Right renal pelvis (tissue), 4 donors: ENCODE measurements at places on chromosomes 3 and 15. TPM values are rescaled to one million over a fixed set of nuclear protein-coding genes. Genes with fewer than 3 reads are reported as not detected.

DNAJA4 gene
- 21.2 TPM for polyA plus RNA-seq

PPM1L gene
- polyA plus RNA-seq, result 8.3 TPM

LMAN1L gene
- not detected for polyA plus RNA-seq

C3orf38 gene
- 30.6 TPM for polyA plus RNA-seq

GRCh38 chr3:25181096-25181495 is 247.0 kb upstream of the RARB start:
- DNase-seq, result no peak

- no peak for DNase-seq
Observed at GRCh38 chr15:40085266-40085665, 23.4 kb downstream of the BMF start.

DNA sequence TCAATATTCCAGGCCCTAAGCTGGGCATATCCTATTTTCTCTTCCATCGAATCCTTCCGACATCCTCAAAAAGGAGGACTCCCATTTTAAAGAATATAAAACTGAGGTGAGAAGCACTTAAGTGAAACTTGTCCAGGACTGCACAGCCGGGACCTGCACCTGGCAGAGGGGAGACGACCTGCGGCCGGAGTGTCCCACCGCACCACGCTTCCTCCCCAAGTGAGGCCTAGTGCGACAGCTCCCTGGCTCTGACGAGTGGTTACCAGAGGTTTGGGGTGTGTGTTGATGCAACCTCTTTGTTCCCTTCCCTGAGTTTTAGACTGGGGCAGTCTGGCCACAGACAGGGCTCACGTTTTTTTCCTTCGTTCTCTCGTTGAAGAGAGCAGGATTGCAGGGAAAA is 24.9 kb upstream of the ATP2B2 start:
- DNase-seq, result no peak

DNA sequence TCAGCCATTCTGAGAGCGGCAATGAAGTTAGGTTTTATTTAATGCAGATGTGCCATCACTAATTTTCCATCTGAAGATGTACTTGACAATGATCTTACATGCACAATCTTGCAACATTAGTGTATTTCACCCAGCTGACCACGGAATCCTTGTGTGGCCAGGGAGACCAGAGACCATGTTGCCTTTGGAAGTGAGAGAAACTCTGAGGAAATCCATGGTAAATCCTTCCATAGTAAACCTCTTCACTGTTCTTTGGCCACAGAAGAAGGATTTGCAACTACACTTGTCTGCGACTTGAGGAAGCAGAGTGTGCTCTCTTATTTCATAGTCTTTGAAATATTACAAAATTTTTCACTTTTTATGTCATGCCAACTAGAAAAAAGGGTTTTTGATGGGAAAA is 128.4 kb upstream of the IGSF10 start:
- no peak for DNase-seq

GRCh38 chr3:25582242-25582641 is 82.5 kb downstream of the TOP2B start:
- DNase-seq, result no peak

GRCh38 chr3:175914785-175915184 is 1055.7 kb downstream of the NAALADL2 start:
- DNase-seq, result no peak

GRCh38 chr15:60442763-60443162 is 36.2 kb downstream of the ICE2 start:
- no peak for DNase-seq

GRCh38 chr3:178172121-178172520 is 364.1 kb upstream of the KCNMB2 start:
- no peak for DNase-seq

DNA sequence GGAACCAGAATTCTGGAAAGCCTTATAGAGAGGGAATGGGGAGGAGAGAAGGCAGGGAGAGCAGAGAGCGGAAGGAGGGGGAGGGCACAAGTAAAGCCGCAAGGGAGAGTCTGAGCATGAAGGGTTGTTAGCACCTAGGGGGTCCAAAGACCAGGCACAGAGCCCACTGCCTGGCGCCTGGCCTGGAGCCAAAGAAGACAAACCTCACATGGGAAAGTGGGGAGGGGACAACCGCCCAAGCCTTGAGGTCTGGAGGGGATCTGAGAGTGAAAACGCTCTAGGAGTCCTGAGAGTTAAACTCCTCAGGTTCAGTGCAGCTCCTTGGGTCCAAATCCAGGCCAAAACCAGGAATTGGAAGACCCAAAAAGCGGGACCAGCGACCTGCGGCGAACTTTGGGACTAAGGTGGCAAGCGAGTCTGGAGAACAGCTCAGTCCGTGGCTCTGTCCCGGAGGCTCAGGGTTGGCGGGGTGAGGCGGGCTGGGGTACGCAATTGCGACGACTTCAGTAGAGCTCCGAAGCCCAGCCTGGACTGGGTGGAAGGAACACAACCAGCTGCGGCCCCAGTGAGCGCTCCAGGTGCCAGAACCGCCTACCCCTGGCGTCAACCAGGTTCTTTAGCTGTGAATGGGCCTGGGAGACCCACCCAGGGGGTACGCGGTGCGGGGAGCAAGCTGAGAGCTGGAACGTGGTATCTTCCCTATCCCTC is 807 bp upstream of the INAFM2 start:
- DNase-seq, result no peak

GRCh38 chr15:39756806-39757522 is 25.7 kb downstream of the FSIP1 start:
- DNase-seq, result peak; percentile 49
